Right lobe of liver (tissue), 6 donors: ENCODE measurements at places on chromosomes 4 and X. TPM values are rescaled to one million over a fixed set of nuclear protein-coding genes. Genes with fewer than 3 reads are reported as not detected.

DNA sequence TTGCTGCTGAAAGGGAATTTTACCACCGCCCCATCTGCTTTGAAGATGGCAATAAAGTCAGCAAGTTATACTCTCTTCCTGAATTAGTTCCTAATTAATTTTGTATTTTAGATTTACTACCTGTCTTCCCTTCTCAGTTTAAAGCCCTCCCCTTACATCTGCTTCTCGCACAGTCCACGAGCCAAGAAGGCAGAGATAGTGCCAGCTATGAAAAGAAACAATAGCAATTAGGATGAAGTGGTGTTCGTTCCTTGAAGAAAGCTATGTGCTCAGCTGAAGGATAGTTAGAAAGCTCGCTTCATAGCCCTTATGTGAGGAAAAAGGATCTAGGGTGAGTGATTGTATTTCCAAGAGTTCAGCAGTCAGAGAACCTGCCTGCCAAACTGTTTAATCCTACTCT lies 1678.8 kb upstream of the TENM3 start:
- H3K4me3 ChIP-seq: no peak overlapping the region
- H3K27ac ChIP-seq: no peak overlapping the region
- H3K4me1 ChIP-seq: no peaks in the 10 kb centered on the region
- H3K27me3 ChIP-seq: no peaks in the 10 kb centered on the region
- no peaks in the 10 kb centered on the region for H3K36me3 ChIP-seq

- no peaks in the 10 kb centered on the region for H3K27me3 ChIP-seq
- DNase-seq: no peak
- H3K36me3 ChIP-seq: no peaks in the 10 kb centered on the region
- H3K4me3 ChIP-seq: no peak overlapping the region
- H3K27ac ChIP-seq: no peak overlapping the region
These were observed 483.5 kb downstream of the ACTRT1 start for GRCh38 chrX:127568691-127569090.

GRCh38 chr4:105990933-105991332 lies 95.7 kb downstream of the NPNT start:
- H3K27me3 ChIP-seq: no peaks in the 10 kb centered on the region
- H3K4me3 ChIP-seq: no peak overlapping the region
- H3K36me3 ChIP-seq: no peaks in the 10 kb centered on the region
- peak; percentile 61 for DNase-seq
- no peaks in the 10 kb centered on the region for H3K4me1 ChIP-seq
- H3K27ac ChIP-seq: no peak overlapping the region

- no peak for DNase-seq
- no peak overlapping the region for H3K4me3 ChIP-seq
- no peaks in the 10 kb centered on the region for H3K4me1 ChIP-seq
- no peak overlapping the region for H3K27ac ChIP-seq
- H3K27me3 ChIP-seq: no peaks in the 10 kb centered on the region
These were observed 708.6 kb downstream of the C4orf33 start for GRCh38 chr4:129804461-129804981.

DNA sequence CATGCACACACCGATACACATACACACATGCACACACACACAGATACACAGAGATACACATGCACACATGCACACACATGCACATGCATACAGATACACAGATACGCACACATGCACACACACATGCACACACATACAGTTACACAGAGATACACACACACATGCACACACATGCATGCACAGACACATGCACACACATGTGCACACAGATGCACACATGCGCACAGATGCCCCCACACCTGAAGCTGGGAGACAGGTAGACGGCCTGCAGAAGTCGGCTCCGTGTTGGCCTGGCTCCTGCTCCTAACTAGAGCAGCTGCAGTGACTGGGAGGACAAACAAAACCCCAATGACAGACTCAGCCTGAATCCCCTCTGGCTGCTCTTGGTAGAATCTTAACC lies 46.8 kb downstream of the PSAPL1 start:
- no peaks in the 10 kb centered on the region for H3K4me1 ChIP-seq
- H3K4me3 ChIP-seq: no peak overlapping the region
- H3K36me3 ChIP-seq: no peaks in the 10 kb centered on the region
- no peaks in the 10 kb centered on the region for H3K27me3 ChIP-seq

GRCh38 chrX:150777328-150777992 lies 84.3 kb downstream of the MTMR1 start:
- no peak overlapping the region for H3K27ac ChIP-seq
- no peaks in the 10 kb centered on the region for H3K27me3 ChIP-seq
- H3K4me1 ChIP-seq: no peaks in the 10 kb centered on the region
- DNase-seq: no peak
- no peaks in the 10 kb centered on the region for H3K36me3 ChIP-seq
- no peak overlapping the region for H3K4me3 ChIP-seq

GRCh38 chr4:94372228-94372978 lies 29.8 kb upstream of the HPGDS start:
- DNase-seq: no peak
- no peaks in the 10 kb centered on the region for H3K4me1 ChIP-seq
- H3K27ac ChIP-seq: no peak overlapping the region
- H3K36me3 ChIP-seq: no peaks in the 10 kb centered on the region

GRCh38 chr4:10639100-10639499 lies 45.5 kb downstream of the CLNK start:
- H3K36me3 ChIP-seq: no peaks in the 10 kb centered on the region
- DNase-seq: no peak
- no peak overlapping the region for H3K27ac ChIP-seq
- no peaks in the 10 kb centered on the region for H3K4me1 ChIP-seq
- H3K27me3 ChIP-seq: no peaks in the 10 kb centered on the region
- no peak overlapping the region for H3K4me3 ChIP-seq

DNA sequence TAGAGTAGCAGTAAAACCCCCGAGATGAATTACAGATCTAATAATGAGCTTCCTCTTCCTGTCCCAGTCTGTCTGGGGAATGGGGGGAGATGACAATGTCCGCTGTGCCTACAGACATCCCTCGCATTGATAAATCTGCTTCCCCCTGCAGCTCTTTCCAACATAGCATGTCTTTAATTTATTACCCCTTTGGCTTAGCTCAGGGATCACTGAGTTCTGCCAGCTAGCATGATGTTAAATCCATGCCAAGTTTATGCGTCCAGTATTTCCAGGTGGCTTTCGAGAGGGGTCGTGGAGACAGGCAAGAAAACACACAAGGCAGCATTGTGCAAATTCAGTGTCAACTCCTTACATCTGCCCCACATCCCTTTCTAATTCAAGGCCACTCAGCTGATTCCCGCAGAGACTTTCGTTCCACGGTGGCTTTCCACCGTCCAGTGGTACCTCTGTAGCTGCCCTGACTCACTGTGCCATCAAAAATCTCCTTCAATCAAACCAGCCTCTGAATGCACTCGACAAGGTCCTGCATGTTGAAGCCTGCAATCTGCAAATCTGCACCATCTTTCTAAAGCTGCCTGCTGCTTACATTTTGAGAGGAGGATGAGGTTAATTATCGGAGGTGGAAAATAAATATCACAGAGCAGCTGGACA lies 75.1 kb downstream of the MXRA5 start:
- DNase-seq: no peak
- H3K27me3 ChIP-seq: no peaks in the 10 kb centered on the region
- H3K36me3 ChIP-seq: no peaks in the 10 kb centered on the region
- no peaks in the 10 kb centered on the region for H3K4me1 ChIP-seq
- no peak overlapping the region for H3K27ac ChIP-seq

GRCh38 chrX:9878146-9878820 lies 88.9 kb upstream of the CLDN34 start:
- H3K27me3 ChIP-seq: no peaks in the 10 kb centered on the region
- no peak overlapping the region for H3K4me3 ChIP-seq
- H3K4me1 ChIP-seq: no peaks in the 10 kb centered on the region
- DNase-seq: no peak

GRCh38 chrX:49901048-49901447 lies 21.3 kb upstream of the CLCN5 start:
- no peaks in the 10 kb centered on the region for H3K36me3 ChIP-seq
- no peaks in the 10 kb centered on the region for H3K27me3 ChIP-seq
- H3K4me1 ChIP-seq: no peaks in the 10 kb centered on the region
- no peak overlapping the region for H3K27ac ChIP-seq

GRCh38 chr4:48766131-48766792 lies 13.8 kb downstream of the FRYL start:
- H3K27me3 ChIP-seq: no peaks in the 10 kb centered on the region
- no peak overlapping the region for H3K27ac ChIP-seq
- H3K4me1 ChIP-seq: no peaks in the 10 kb centered on the region
- no peak for DNase-seq
- H3K36me3 ChIP-seq: no peaks in the 10 kb centered on the region
- H3K4me3 ChIP-seq: no peak overlapping the region

GRCh38 chr4:97585274-97585673 lies 558.0 kb downstream of the STPG2 start:
- no peak overlapping the region for H3K4me3 ChIP-seq
- H3K36me3 ChIP-seq: no peaks in the 10 kb centered on the region
- no peak for DNase-seq
- no peak overlapping the region for H3K27ac ChIP-seq
- H3K4me1 ChIP-seq: no peaks in the 10 kb centered on the region

GRCh38 chr4:97396605-97397004 lies 746.7 kb downstream of the STPG2 start:
- no peak overlapping the region for H3K4me3 ChIP-seq
- H3K27me3 ChIP-seq: no peaks in the 10 kb centered on the region
- H3K4me1 ChIP-seq: no peaks in the 10 kb centered on the region
- no peak overlapping the region for H3K27ac ChIP-seq
- DNase-seq: no peak

GRCh38 chrX:48751343-48751742 lies 10.2 kb upstream of the GLOD5 start:
- no peak for DNase-seq
- no peaks in the 10 kb centered on the region for H3K36me3 ChIP-seq
- H3K4me1 ChIP-seq: no peaks in the 10 kb centered on the region

DNA sequence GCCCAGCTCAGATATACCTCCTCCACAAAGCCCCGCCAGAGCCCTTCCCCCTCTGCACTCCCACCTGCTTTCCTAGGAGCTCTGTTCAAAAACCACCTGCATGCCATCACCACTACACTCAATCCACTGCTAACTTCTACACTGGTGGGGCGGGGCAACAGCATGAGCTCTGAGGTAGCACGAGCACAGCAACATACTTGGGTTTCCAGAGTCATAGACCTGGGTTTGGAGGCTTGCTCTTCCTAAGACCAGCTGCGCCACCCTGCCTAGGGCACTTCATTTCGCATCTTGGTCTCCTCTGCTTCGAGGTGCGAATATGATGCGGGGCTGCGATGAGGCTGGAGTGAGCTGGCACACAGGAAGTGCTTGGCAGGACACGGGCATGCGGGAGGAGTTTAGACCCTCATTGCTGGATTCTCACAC lies 3.6 kb downstream of the SASH3 start:
- no peak for DNase-seq
- H3K4me3 ChIP-seq: no peak overlapping the region
- no peaks in the 10 kb centered on the region for H3K36me3 ChIP-seq
- H3K4me1 ChIP-seq: no peaks in the 10 kb centered on the region

- no peaks in the 10 kb centered on the region for H3K4me1 ChIP-seq
- no peak overlapping the region for H3K27ac ChIP-seq
- no peak for DNase-seq
- H3K36me3 ChIP-seq: no peaks in the 10 kb centered on the region
- H3K4me3 ChIP-seq: no peak overlapping the region
These were observed 275.5 kb downstream of the PPARGC1A start for GRCh38 chr4:23614284-23614892.

Gene FAM9C
- total RNA-seq: not detected

Gene PF4V1
- not detected for total RNA-seq

Gene XK
- 3.9 TPM for total RNA-seq

Gene NIPAL1
- total RNA-seq: 10.4 TPM

Gene KCND1
- 0.37 TPM for total RNA-seq

Gene MAGEC3
- not detected for total RNA-seq
